T1000 (cell line): ENCODE measurements at places on chromosomes 5 and 9.

DNA sequence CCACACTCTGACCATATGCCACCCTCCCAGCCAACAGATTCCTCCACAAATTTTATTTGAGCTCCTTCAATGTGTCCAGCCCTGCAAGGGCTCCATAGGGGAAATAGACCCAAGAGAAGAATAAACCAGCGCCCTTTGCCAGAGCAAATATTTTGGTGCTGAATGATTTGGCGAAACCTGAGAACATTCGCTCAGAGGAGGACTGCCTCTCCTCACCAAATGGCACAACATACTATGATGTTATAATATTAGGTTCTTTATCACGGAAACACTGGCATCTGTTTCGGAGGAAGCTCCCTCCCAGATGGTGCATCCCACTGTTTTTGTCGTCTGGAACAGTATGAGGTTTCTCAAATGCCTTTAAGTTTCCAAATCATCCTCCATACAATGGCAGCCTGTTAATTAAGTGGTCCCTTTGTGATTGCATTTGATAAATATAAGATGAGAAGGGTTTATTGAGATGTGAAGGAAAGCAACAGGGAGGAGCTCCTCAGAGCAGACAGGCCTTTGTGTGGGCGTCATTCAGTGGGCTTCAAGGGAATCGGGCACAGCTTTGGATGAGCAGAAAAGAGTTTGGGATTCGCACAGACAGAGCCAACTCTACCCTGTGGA, 139.1 kb upstream of the ADRA1B start:
- DNase-seq: no peak

GRCh38 chr9:83299571-83299970, 236.6 kb upstream of the RASEF start:
- peak; percentile 67 for DNase-seq

GRCh38 chr9:101477736-101478135, 42.2 kb upstream of the ALDOB start:
- no peak for DNase-seq

- no peak for DNase-seq
Observed at GRCh38 chr5:93069276-93069675, 511.7 kb downstream of the NR2F1-AS1 start.
